DMS53 (cell line): ENCODE measurements at places on chromosomes 4 and X.

- no peak for DNase-seq
These were observed 68.6 kb downstream of the ANOS1 start for GRCh38 chrX:8663325-8663724.

DNA sequence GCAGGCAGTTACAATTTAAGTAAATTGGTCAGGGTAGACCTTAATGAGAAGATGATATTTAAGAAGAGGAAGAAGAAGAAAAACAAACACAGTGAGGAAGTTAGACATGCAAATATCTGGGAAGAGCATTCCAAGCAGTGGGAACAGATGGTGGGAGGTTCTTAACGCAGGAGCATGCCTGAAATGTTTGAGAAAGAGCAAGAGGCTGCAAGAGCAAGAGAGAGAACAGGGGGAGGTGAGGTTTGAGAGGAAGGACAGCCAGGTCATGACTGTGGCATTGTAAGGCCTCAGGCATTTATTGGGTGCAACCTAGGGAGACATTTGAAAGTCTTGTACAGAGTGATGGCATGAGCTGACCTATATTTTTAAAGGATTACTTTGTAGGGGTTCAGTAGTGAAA is 136.0 kb downstream of the UGT8 start:
- DNase-seq = no peak

GRCh38 chr4:37762294-37762990 is 64.0 kb upstream of the PGM2 start:
- peak; percentile 72 for DNase-seq

DNA sequence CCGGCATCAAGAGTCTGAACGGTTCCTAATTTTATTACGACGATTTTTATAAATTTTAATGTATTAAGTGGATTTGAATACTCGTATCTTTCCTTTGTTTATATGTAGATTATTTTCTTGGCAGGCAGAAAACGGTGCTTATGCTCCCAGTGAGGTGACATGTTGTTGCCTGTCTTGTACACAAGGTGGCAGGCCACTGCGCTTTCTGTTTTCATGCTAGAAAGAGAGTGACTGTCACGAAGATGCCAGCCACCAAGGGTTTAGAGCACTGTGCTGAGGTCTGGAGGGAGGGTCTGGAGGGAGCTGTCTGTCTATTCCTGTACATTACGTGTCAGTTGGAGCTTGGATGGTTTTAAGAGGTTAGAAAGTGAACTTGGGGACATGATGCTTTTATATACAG is 87.7 kb downstream of the SHROOM2 start:
- DNase-seq = peak; percentile 56

DNA sequence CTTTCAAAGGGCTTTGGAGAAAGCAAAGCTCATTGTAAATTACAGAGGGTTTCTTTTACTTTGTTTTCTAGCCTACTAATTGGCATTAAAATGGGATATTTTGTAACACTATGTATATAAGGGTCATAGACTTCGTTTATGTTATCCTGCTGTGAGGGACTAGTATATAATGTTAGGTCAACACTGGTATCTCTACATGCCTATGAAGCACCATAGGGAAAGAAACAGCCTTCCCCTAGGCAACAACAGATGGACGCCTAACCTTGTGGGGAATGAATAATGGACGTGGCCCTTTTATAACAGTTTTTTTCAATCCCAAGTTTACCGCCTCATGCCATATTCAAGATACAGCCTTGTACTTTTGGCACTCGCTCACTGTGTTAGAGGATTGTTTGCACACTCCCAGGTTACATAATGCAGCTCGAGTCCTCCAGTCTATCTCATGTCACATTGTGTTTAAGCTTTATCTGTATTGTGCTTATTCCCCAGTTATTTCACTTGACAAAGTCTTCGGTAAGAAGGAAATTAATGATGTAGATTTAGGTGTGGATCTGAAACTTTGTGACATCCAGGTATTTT is 711.0 kb downstream of the RPA4 start:
- DNase-seq = no peak

DNA sequence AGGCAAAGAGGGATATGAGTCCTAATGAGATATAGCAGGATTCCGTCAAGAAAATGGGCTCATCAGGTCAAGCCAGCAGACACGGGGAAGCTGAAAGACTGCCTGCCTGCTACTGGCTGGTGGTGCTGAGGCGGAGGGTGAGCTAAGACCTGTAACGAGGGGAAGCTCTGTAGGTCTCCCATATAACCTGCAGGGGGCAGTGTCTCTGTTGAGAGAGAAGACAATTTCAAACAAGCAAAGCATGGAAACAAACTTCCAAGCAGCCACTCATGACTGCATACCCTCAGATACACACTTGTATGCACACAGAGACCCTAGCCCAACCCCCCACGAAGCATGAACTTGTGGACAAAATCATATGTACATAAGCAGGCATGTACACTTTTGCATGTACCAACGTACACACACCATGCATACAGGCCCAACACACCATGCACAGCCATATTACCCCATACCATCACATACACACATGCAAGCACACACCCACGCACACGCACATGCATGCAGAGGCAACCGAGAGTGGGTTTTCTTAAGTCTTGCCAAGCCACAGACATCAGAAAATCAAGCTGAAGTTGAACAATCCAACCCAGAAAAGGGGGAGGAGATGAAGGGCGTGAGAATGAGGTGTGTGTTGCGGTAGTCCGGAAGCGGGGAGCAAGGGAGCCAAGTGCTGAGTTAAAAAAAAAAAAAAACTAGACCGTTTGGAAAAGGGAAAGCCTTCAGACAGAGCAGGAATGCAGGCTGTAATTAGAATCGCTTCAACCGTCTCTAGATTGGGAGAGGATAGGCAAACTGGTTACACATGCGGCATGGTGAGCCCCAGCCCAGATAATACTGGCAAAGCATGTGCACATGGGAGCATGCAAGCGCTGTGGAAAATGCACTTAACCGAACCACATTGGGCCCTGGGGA is 71.0 kb downstream of the PJA1 start:
- DNase-seq = peak; percentile 76

- DNase-seq = no peak
These were observed 218.9 kb downstream of the ASMT start for GRCh38 chrX:1833656-1834360.

DNA sequence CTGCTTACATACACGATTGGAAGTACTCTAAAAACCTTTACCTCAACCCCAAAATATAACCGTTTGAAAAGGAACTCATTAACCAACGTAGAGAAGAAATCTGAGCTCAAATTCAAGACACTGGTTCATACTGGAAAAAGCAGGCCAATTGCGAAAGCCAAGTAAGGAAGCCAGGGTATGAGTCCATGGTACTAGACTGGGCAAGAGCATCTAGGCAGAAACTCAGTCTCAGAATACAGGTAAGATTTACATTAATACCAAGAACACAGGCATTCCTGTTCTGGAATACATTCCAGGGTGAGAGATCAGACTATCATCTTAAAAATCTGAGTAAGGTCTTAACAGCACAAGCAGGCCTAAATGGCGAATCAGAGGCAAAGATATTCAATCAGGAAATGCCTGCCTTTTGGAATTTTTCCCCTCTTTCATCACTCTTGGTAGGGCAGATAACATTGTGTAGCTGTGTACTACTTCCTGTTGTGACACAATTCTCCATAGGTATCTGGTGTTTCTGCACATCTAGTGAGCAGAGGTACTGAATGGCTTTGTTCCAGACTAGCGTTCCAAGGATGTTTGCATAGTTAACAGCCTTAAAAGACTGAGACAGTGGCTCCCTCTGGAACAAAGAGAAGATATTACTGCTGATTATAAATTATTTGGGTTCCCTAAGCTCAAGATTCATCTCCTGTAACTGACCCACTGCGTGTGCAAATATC is 311.3 kb downstream of the PCDH19 start:
- no peak for DNase-seq
